ENCODE measurements at places on chromosomes 3 and 15.
A peak's percentile ranks its signal among the peaks of the same experiment; 100 is the strongest.

GRCh38 chr15:84880007-84880406 is 4.5 kb upstream of the SLC28A1 start:
- DNase-seq, result no peak

GRCh38 chr3:102163039-102163817 is 271.6 kb upstream of the ZPLD1 start:
- peak; percentile 78 for DNase-seq

DNA sequence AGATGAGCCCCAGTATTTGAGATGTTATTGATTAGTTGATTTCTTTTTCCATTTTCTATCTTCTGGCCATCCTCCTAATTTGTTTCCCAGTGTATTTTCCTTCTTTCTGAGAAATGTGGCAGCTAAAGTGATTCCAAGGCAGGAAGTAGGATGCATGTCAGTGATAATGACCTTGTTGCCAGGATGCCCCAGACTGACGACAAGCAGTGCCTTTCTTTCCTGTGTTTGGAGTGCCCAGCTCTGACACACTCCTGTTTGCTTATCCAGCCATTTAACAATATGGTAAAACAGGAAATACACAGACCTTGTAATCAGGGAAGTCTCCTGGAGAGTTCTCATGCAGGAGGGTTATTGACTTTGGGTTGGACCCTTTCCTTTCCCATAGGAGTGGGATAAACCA is 20.4 kb downstream of the TMOD2 start:
- no peak for DNase-seq

- DNase-seq, result no peak
Observed at GRCh38 chr15:65375871-65376607, 1.8 kb downstream of the IGDCC3 start.

DNA sequence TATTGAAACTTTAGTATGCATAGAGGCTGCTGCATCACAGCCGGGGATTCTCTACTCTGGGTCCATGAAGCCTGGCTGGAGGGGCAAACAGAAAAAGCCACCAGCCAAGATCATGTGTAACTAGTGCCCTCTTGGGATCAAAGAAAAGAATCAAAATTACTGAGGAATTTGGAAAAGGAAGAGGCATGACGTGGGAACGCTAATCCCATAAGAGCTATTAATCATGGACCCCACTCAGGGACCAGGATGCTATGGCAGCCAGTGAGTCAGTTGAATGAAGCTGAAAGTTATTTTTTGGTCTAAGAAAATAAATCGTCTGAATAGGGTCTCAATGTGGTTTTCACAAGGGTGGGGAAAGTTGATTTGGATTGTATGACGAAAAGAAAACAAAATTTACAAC is 1165.1 kb downstream of the ROBO2 start:
- DNase-seq, result no peak

DNA sequence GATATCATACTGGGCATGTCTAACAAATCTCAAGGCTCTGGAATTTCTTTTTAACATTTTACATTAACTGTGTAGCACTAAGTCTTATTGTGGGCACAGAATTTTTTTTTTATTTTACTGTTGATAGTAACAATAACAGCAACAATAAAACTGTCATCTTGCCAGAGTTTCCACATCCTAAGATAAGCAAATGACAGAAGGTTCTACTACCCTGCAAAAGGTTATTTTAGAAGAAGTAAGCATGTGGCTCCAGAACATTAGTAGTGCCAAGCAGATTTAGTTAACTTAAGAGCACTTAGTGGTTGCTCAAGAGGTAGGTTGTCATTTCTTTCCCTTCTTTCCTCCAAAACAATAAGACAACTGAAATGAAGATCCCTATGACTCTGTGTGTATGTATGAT is 743.0 kb upstream of the CBLB start:
- DNase-seq, result no peak

GRCh38 chr3:153130312-153130977 is 31.6 kb upstream of the RAP2B start:
- DNase-seq, result no peak

DNA sequence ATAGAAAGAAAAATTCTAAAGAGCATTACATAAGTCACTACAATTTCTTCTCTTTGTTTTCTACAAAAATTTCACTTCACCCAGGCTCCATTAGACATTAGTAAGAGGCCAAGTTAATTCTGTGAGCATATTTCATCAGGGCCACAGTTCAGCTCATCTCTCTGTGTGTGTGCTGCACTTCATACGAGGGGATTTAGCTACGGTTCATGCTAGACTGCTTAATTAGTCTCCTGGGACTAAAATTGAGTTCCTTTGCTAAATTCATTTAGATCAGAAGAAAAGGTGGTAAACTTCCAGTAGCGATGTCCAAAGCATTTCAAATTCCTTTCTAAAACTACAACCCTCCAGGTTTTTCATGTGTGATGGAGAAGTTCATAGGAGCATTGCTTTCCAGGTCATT is 83.1 kb upstream of the SETMAR start:
- DNase-seq, result no peak

- DNase-seq, result no peak
Observed at GRCh38 chr3:123053107-123053506, 13.7 kb upstream of the PDIA5 start.

DNA sequence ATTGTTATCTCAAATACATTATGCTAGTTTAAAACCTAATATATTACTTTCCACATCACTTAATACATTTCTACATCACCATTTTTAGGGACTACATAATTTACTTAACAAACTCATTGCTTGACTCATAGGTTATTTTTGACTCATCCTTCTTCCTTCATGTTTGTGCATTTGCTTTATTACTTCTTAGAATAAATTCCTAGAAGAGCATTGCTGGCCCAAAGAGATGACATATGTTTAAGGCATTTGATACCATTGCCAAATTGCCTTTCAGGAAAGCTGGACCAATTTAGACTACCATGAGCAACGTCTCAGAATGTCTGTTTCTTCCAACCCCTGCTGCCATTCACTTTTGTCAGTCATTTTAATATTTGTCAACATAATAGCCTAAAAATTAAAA is 905.8 kb downstream of the IGSF11 start:
- DNase-seq, result no peak

GRCh38 chr3:34969513-34969912 is 669.8 kb upstream of the ARPP21 start:
- DNase-seq, result no peak

DNA sequence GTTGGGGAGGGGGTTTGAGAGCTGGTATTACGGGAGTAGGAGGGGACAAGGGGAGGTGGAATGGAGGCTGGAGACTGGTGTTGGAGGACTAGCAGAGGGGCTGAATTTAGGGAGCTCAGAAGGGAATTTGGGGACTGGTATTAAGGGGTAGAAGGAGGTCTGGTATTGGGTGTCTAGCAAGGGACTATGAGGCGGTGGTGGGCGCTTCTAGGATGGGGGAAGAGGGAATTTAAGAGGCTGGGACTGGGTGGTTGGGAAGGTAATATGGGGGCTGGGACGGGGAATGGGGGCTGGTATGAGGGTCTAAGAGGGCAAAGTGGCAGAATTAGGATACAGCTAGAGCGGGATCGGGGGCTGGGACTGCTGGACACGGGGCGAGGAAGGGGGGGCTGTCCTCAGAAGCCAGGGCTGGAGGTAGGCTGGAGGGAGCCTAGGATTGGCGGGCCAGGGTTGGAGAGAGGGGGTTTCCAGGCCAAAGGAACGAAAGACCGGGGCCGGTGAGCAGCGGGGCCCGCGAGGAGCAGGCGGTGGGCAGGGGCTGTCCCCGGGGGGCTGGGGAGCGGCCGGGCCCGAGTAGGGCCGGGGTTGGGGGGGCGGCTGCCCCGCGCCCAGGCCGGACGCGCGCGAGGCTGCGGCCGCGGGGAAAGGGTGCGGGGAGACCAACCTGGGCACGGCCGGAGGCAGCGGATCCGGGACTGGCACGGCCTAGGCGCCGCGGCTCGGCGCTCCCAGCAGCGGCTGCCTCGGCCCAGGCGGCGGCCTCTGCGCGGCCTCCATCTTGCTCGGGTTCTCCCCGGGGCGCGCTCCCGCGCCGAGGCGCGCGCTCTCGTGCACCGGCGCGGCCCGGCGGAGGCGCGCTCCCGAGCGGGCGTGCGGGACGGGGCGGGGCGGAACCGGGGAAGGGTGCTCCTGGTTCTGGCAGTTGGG is at the start of gene LHFPL4:
LHFPL4 (minus strand) TSS at position 802 of the 927 bp plus-strand sequence. CDS start 1,143 bp downstream, outside the sequence.
- no peak for DNase-seq

DNA sequence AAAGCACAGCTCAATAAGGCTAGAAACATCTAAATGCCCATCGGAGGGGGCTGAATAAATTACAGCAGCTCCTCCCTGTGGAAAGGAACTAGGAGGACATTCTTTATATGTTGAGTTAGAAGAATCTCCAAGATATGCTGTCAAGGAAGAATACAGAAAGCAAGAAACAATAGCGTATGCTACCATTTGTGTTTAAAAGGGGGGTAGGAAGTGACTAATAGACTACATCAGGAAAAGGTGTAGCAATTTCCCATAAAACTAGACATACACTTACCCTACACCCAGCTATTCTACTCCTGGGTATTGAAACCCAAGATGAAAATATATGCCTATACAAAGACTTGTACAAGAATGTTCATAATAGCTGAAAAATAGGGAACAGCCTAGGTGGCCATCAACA is 21.6 kb downstream of the SEC61A1 start:
- DNase-seq, result no peak

- peak; percentile 11 for DNase-seq
Observed at GRCh38 chr3:87088993-87089841, 98.3 kb upstream of the VGLL3 start.

DNA sequence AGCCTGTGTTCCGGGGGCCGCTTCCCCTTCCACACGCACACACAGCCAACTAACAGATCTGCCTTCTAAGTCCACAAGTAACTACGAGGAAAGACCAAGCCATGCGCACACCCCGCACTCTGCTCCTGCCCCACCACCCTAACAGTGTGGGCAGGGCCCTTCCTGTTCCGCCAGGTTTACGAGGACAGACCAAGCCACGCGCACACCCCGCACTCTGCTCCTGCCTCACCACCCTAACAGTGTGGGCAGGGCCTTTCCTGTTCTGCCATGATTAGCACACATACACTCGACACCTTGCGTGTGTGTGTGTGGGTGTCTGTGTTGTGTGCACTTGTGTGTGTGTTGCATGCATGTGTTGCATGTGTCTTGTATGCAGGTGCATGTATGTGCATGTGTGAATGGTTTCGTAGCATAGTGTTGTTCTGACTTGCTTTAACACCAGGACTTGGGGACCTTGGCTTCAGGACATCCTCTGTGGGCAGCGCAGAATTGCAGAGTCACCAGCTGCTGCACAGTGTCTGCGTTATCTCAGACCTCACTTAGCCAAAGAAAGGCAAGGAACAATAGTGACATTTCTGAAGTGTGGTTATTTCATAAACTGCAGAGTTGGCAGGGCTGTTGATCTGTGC is 114.4 kb downstream of the CHSY1 start:
- no peak for DNase-seq

- DNase-seq, result peak; percentile 78
Observed at GRCh38 chr15:59372352-59373211, at the start of gene MYO1E. MYO1E (minus strand) TSS chr15:59372871; CDS start chr15:59372500, 371 bp downstream.

DNA sequence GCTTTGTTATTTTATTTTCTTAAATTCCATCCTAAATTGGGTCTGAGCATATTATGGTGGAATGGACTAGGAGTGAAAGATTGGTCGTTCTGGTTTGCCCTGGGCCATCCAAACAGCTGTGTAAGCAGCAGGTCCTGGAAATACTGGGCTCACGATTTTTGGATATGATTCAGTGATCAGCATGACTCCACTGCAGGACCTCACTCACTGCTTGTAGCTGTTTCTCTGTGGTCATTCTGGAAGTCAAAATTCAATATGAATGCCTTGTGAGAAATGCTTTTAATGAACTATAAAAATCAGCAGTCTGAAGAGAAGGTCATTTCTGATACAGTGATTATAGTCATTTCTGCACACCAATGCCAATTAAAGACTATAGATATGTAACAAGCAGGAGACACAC is 185.0 kb downstream of the RBMS3 start:
- DNase-seq, result no peak

GRCh38 chr15:81612631-81613030 is 238.6 kb upstream of the TMC3 start:
- no peak for DNase-seq

DNA sequence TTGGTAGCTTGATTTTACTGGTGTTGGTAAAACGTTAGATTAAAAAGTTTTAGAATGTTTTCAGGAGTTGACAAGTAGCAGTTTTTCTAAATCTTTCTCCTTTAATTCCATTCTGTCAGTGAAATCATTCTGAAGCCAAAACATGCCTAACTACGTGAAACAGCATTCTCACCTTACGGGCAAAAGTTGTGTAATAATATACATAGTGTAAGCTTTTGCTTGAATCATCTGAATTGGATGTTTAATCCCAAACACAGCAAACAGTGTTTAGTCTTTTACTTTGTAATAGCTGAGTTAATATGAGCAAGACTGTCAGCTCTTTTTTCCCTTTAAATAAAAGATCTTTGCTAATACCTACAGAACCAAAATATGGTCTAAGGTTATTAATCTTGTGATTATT is 100.6 kb downstream of the CYP19A1 start:
- no peak for DNase-seq

DNA sequence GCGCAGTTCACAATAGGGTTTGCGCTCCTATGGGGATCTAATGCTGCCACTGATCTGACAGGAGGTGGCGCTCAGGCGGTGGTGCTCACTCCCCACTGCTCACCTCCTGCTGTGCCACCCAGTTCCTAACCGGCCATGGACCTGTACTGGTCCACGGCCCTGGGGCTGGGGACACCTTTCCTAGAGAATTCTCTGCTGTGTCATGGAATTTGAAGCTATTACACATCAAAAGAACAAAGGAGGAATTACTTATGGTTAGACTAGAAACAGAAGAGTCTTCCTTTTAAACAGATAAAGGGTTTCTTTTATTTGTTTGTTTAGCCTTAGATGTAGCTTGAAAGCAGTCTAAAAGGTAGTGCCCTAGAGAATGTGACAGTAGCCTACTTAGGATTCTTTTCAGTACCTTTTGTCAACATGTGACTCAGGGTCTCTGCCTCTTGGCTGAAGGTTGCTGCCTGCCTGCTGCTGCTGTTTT is 50.3 kb downstream of the PAK2 start:
- DNase-seq, result no peak

DNA sequence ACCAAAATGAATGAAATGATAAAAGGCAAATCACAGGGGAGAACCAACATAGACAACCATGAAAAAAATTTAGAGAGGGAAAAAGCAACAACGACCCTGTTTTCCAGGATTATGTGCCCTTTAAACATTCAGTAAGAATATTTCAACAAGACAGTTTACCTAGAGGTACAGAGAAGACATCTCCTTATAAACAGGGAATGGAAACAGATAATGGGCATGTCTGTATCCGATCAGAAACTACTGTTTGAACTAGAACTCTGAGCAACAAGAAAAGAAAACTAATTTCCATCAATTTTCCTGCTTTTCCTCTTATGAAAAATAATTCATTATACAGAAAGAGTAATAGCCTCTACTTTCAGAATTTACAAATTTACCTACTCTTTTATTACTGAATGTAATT is 39.3 kb downstream of the DLG1 start:
- DNase-seq, result no peak

Data from ascending aorta (tissue), 2 donors.